ENCODE measurements at places on chromosomes 1 and 21.

DNA sequence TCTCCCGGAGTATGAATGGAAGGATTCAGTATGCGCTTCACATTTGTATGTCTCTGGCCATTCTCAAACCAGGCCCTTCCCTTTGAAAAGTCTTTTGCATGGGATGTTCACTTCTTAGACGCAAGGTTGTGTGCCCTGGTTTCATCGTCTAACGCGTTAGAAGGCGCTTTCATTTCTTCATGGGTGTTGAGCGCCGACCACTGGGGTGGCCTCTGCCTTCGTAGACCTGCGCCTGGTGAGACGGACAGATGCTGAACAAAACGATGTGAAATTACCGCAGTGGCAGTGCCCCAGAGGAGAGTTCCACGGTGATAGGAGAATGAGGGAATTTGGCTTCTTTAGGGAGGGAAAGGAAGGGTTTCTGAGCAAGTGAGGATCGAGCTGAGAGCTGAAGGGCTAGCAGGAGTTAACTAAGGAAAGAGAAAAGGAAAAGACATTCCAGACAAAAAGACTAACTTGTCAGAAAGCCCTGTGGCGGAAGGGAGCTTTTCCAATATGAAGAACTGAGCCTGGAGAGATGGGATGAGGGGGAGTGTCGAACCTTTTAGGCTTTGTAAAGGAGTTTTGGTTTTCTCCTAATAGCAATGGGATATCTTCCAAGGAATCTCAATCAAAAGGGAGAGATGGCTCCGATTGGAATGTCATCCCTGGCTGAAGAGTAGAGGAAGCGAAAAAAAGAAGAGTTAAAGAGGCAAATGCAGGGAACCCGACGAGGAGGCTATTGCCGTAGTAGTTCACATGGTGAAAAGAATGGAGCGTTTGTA is 951 bp downstream of the GGPS1 start:
- peak; percentile 24 for DNase-seq

DNA sequence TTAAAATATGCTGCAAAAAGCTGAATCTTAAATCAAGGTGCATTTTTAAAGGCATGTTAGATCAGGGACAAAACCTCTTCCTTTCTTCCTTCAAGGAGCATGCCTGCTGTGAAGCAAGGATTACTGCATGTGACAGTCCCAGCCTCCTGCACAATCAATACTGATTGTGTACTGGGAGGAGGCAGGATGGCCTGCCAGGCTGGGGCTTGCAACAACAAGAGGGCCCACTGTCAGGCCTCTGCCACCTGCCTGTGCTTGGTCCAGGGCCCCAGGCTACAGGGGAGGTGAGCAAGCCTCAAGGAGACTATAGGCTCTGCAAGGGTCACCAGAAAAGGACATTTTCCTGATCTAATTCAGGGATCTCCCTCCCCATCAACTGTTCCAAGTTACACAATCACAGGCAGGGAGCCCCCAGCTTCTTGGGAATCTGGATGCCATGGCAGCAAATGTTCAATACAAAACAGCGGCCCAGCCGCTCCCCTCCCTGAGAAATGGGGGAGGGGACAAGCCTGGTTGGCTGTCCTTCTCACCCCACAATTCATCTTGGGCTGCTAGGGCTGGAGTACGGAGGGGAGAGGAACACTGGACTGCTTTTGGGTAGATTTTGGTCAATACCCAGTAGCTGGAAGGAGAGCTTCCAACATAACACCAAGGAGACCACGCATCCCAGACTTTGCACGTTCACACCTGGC is 76.7 kb downstream of the SSBP3 start:
- DNase-seq, result no peak

DNA sequence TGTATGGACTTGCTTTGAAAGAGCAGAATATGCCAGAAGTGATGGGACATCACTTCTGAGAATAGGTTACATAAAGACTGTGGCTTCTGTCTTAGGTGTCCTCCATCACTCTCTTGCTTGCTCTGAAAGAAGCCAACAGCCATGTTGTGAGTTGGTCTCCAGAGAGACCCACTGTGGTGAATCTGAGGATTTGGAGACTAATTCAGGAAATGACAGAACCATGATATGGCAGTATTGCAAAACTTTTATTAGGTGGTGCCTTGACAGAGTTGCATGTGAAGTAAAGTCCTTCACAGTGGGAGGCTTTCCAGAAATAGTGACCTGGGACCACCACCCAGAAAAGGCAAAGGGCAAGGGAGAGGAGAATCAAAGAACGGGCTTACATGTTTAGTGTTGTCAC is 628.6 kb downstream of the KCNT2 start:
- DNase-seq, result no peak

DNA sequence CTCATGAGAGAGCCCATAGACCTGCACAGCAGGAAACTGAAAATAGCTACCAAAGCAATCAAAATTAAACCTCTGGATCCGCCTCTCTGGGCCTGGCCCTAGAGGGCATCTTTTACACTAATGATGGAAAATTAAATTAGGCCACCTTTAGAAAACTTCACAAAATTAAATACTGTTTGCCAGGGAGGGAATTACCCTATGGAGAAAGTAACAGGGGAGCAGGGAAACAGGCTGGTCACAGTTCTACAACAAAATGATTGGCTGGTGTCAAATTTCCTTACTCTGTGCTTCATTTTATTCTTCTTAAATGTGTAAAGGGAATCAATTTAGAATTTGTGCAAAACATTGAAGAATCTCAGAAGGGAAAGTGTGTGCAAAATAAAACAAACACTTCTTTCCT is 62.4 kb downstream of the SPATA46 start:
- DNase-seq, result no peak

DNA sequence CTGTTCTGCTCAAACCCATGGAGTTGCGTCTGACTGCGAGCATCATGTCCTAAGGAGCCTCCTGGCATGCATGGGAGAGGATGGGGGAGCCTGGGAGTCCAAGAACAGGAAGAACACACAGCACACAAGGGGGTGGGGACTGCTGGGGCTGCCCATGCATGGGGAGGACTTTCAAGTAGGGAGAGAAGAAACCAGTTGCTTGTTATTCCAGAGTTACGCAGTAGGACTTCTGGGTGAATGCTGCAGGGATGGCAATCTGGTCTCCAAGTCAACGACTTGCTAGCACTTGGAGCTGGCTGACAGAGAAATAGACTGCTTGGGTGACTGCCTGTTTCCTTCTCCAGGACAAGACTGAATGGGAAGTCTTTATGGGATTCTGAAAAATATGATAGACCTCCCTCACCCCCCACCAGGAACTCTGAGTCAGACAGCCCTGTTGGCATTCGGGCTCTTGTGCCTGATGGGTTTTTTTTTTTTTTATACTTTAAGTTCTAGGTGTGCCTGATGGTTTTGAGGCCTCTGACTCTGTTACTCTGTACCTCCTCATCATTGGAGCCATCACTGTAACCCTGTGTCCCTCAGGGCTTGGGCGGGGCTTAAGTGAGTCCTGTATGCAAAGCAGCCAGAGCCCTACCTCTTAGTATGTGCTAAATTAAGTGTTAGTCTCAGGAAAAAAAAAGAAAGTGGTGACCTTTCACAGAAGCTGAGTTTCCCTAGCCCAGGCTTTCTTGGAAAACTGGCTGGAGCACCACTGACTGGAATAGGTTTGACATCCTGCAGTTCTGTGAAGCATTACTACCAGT is 30.3 kb downstream of the MAP3K21 start:
- DNase-seq, result no peak

- DNase-seq, result no peak
Observed at GRCh38 chr1:117710710-117711109, 104.9 kb downstream of the TENT5C start.

DNA sequence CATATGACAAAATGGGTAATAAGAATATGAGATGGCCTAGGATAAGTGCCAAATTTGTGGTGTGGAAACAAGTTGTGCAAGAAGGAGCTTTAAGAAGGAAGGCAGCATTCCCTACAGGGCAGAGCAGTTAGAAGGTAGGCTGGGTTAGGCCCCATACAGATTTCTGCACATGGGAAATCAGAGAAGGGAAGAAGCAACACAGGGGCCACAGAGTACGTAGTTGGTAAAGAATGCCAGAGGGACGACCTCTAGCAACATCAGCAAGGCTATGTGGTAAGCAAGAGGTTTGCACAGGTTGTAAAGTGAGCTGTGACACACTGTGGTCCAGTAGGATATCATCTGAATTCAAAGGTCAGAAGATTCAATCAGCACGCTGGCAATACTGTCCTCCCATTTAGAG is 765.6 kb upstream of the B3GALT2 start:
- no peak for DNase-seq

GRCh38 chr21:26245428-26245827 is 74.9 kb upstream of the APP start:
- DNase-seq, result no peak

DNA sequence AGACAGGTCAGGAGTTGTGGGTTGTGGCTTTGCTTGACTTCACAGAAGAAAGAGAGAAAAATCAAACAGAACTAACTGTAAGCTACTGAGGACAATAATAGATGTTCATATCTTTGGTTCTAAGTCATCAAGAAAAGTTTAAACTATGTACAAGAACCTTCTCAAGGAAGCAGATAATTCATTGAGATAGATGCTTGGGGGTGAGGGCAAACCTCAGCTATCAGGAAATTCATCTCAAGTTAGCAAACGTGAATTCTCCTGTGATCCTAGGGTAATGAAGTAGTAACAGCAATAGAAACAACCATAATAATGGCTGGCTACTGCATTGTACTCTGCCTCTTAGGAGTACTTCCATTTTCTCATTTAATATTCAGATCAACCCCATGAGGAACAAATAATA is 506.2 kb downstream of the PLPP3 start:
- DNase-seq, result no peak

DNA sequence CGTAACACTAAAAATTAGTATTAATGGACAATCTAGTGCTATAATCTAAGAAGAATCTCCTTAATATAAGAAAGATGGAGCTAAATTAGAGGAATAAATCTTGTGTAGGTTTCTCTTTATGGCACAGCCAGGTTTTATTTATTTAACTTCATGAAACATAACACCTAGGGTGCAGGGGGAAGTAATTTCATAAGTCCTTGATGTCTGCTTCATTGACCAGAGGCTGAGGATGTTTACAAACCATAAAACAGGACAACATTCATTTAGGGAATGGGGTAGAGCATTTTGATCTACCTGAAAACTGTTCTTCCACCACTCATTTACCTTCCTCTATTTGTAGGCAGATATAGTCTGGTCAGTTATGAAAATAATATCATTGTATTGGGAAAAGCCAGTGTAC is 95.5 kb downstream of the NGF start:
- no peak for DNase-seq

All from germinal center (tissue), 1 donor.